ENCODE measurements at places on chromosomes 7 and 10.

DNA sequence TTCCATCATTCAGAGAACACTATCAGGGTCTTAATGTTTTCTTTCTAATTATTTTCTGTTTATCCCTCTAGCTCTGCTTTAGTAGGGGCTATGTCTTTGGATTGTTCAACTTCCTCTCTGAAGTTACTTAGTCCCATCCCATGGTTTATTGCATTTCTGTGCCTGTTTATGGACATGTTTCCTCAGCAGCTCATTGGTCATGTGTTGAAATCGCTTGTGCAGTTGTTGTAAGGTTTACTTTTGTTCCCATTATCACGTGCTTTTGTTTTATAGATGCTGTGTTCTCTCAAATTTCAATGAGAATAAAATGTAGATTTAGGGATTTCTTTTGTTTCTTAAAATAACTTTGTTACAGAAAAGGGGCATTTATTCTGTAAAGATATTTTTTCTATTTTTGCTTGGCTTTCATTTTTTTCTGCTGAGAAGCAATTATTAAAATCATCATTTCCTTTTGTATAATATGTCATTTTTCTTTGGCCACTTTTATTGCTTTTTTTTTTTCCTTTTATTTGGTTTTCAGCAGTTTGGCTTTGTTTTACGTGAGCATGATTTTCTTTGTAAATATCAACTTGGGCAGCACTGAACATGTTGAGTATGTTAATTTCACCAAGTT, 110.9 kb downstream of the CCDC7 start:
- no peak for DNase-seq

- DNase-seq = no peak
These were observed 62.8 kb downstream of the PODXL start for GRCh38 chr7:131493581-131493980.

GRCh38 chr7:22168129-22168634, 188.8 kb downstream of the RAPGEF5 start:
- no peak for DNase-seq

GRCh38 chr10:80372675-80373074, 16.1 kb downstream of the DYDC2 start:
- no peak for DNase-seq

GRCh38 chr10:35423505-35424306, 87.4 kb downstream of the CCNY start:
- DNase-seq = no peak

GRCh38 chr10:99303899-99304861, 25.0 kb upstream of the CNNM1 start:
- DNase-seq = no peak

GRCh38 chr10:114259824-114260223, 20.8 kb downstream of the VWA2 start:
- no peak for DNase-seq

GRCh38 chr10:75651417-75651816, 220.0 kb downstream of the LRMDA start:
- no peak for DNase-seq

GRCh38 chr10:22606164-22606614, 108.2 kb downstream of the PIP4K2A start:
- no peak for DNase-seq

DNA sequence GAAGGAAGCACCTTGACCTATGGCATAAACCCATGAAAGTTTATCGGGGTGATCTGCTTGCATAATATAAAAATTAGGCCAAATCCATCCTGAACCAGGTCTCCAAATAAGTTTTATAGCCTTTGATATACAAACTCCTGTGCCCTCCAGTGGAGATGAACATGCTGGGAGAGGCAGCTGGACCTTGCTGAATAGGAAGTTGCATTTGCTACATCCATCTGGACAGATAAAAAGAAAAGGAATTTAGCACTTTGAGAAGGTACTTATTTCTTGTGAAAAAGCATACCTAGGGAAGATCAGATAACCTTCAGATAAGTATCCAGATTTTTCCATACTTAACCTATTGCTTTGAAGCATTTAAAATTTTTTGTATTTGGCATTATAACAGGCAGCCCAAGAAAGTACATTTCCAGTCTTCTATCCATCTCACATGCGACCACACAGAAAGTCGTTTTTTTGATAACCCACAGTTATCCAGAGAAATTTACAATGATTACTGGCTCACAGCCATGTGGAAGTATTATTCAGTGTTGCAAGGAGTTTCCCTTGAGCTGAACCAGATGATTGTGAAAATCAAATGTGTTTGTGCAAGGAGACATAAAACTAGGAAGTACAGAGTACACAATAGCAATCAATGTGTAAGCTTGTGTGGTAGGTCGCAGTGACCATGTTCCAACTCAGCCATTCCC, 124.4 kb upstream of the STK17A start:
- DNase-seq = no peak

DNA sequence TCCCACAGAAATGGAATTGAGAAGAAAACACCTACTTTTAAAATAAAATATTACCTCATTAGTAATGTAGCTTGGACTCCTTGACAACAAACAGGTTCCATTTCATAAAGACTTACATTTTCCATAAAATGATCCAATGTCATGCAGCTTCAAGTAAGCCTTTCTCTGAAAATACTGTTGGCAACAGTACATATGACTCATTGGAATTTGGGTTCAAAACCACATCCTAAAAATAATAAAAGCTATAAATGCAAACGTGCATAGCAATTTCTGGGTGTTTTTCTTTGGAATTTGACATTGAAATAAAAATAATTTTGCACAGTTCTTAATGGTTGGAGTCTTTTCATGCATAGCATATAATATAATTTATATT, 47.9 kb downstream of the FHIP2A start:
- DNase-seq = peak; percentile 58
